Neural crest cell (in vitro differentiated cells): ENCODE measurements at places on chromosomes 13 and 19. TPM values are rescaled to one million over a fixed set of nuclear protein-coding genes. Genes with fewer than 3 reads are reported as not detected.

GRCh38 chr13:51435002-51435578 is 17.7 kb downstream of the INTS6 start:
- H3K36me3 ChIP-seq, result peaks cover 4% of the 10 kb centered on the region
- no peak for DNase-seq
- peaks cover 5% of the 10 kb centered on the region for H3K4me1 ChIP-seq
- H3K4me3 ChIP-seq, result no peak overlapping the region

GRCh38 chr13:48144413-48145035 is 49.6 kb upstream of the MED4 start:
- no peak for DNase-seq
- H3K27me3 ChIP-seq, result no peaks in the 10 kb centered on the region
- peaks cover 2% of the 10 kb centered on the region for H3K36me3 ChIP-seq
- no peaks in the 10 kb centered on the region for H3K4me1 ChIP-seq
- no peak overlapping the region for H3K27ac ChIP-seq

DNA sequence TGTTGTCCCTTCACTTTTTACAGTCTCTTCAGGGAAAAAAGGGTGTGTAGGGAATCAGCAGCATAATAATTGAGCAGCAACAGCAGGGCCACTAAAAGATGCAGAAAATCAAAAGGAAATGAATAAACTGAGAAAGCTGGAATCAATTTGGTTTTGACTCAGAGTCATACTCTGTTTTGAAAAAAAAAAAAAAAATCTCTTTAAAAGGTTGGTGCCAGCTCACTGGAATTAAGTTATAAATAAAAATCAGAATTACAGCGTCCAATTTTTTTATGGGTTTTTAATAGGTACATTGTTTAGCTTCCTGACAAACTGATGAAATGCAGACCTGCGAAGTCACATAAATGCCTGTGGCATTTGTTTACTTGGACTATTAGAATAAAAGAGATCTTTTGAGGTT is 231.9 kb downstream of the COG6 start:
- H3K36me3 ChIP-seq, result peaks cover 12% of the 10 kb centered on the region
- peaks cover 5% of the 10 kb centered on the region for H3K4me1 ChIP-seq
- H3K27ac ChIP-seq, result no peak overlapping the region
- no peak for DNase-seq
- H3K4me3 ChIP-seq, result no peak overlapping the region

SELENOV gene
- total RNA-seq, result not detected in 2 replicates

BICRA gene
- 28.5 and 28.9 TPM in 2 replicates for total RNA-seq

RPS19 gene
- 2,492 and 2,613 TPM in 2 replicates for total RNA-seq

DNA sequence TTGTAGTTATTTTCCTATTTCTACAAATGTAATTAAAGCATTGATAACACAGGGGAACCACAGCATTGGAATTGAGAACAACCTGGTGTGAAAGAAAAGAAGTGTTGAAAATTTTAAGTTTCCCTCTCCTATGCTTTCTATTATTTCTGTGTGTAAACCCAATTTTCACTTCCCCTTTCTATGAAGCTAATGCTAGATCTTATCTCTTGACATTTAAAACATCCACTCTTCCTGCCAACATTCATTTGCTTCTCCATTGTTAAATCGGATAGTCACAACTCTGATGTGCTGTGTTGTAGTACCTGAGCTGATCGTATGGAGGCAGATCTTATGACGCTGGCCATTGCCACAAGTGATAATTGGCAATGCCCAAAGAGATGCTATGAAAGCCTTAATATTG is 203.0 kb downstream of the ITGBL1 start:
- H3K36me3 ChIP-seq, result no peaks in the 10 kb centered on the region
- no peaks in the 10 kb centered on the region for H3K4me1 ChIP-seq
- H3K4me3 ChIP-seq, result no peak overlapping the region
- H3K27ac ChIP-seq, result no peak overlapping the region
- H3K27me3 ChIP-seq, result no peaks in the 10 kb centered on the region

ZNF492 gene
- total RNA-seq, result not detected in 2 replicates

DNA sequence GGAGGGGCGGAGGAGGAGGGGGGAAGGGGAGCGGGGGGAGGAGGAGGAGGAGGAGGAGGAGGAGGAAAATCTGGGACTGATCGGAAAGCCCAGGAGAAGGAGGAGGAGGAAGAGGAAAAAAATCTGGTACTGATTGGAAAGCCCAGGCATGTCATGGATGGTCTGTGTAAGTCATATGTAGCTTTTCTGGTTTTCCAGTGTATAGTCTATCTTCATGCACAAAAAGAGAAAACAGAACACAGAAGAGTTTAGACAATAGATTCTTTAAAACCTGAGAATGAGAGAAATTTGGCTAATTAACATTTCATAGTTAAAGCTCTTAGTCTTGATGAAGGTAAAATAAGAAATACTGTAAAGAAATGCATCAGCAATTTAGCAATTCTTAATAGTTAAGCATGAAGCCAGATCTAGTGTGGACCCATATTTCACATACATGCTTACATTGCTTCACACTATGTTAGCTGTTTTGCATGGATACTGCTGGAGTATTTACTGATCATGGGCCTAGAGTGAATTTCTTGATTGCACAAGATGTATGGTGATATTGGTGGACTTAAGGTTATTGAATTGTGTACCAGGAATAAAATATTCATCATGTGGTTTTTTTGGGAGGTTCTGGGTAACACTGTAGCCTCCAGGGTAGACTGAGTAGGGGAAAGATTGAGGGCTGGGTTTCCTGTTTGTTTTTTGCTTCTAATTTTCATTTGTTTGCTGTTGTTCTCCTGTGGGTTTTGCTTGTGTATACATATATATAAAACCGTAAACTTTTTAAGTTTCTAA is 41.4 kb downstream of the SUCLA2 start:
- H3K4me1 ChIP-seq, result no peaks in the 10 kb centered on the region
- no peak overlapping the region for H3K4me3 ChIP-seq
- H3K36me3 ChIP-seq, result peaks cover 88% of the 10 kb centered on the region
- no peaks in the 10 kb centered on the region for H3K27me3 ChIP-seq
- DNase-seq, result no peak
- H3K27ac ChIP-seq, result no peak overlapping the region

GRCh38 chr13:106593132-106593531 is 25.2 kb upstream of the ARGLU1 start:
- no peaks in the 10 kb centered on the region for H3K27me3 ChIP-seq
- no peak overlapping the region for H3K27ac ChIP-seq
- no peak overlapping the region for H3K4me3 ChIP-seq
- DNase-seq, result no peak

TPTE2 gene
- total RNA-seq, result 0.14 and 0.18 TPM in 2 replicates

- H3K27ac ChIP-seq, result no peak overlapping the region
- H3K36me3 ChIP-seq, result peaks cover 21% of the 10 kb centered on the region
- peaks cover 6% of the 10 kb centered on the region for H3K4me1 ChIP-seq
- H3K27me3 ChIP-seq, result no peaks in the 10 kb centered on the region
- peak overlapping the region; percentile 61 for H3K4me3 ChIP-seq
Measured at GRCh38 chr19:58095328-58095727, 2.7 kb downstream of the ZSCAN18 start.

DNA sequence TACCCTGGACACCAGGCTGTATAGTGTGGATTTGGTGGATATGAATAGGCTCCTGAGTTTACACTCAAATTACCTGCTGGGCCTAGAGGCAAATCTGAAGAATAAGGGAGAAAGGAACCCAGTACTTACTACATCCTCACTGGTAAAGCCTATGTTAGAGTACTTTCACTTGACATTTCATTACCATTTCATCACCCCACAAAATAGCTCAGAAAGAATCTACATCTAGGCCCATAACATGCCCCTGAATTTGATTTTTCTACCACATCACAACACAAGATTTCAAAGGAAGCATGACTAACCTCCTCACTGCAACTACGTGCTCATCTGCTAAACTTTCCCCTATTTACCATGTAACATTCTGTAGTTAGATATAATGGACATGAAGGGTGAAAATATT is 43.3 kb downstream of the VWA8 start:
- no peaks in the 10 kb centered on the region for H3K27me3 ChIP-seq
- H3K36me3 ChIP-seq, result peaks cover 16% of the 10 kb centered on the region
- DNase-seq, result no peak
- no peak overlapping the region for H3K4me3 ChIP-seq
- no peak overlapping the region for H3K27ac ChIP-seq

LPAR6 gene
- 22.3 and 23.8 TPM in 2 replicates for total RNA-seq

DNA sequence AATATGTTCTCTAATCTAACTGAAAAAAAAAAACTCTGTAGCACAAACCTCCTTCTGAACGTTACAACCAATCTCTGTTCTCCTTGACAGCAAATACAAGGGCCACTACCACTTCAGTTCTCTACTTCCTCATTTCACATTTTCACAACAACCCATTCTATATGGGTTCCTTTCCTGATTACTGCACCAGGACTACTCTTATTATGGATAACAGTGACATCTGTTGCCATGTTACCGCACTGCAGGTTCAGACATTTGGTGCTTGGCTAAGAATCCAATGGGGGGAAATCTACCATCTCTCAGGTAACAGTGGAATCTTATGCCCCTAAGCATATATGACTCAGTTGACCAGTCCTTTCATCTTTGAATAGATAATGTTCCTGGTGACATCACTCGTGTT is 11.6 kb upstream of the FPR3 start:
- no peaks in the 10 kb centered on the region for H3K4me1 ChIP-seq
- peaks cover 37% of the 10 kb centered on the region for H3K27me3 ChIP-seq
- no peak overlapping the region for H3K27ac ChIP-seq
- no peaks in the 10 kb centered on the region for H3K36me3 ChIP-seq
- no peak for DNase-seq
- no peak overlapping the region for H3K4me3 ChIP-seq

GRCh38 chr13:110057052-110057451 is 249.9 kb downstream of the COL4A1 start:
- peaks cover 2% of the 10 kb centered on the region for H3K27me3 ChIP-seq
- no peak for DNase-seq
- no peaks in the 10 kb centered on the region for H3K36me3 ChIP-seq
- H3K4me3 ChIP-seq, result no peak overlapping the region
- H3K4me1 ChIP-seq, result no peaks in the 10 kb centered on the region

ZNF681 gene
- total RNA-seq, result 9.4 and 11.5 TPM in 2 replicates

ZNF567 gene
- total RNA-seq, result 8.6 and 10.3 TPM in 2 replicates

ZNF534 gene
- not detected in 2 replicates for total RNA-seq

ZNF566 gene
- 20.8 and 26.9 TPM in 2 replicates for total RNA-seq

DNA sequence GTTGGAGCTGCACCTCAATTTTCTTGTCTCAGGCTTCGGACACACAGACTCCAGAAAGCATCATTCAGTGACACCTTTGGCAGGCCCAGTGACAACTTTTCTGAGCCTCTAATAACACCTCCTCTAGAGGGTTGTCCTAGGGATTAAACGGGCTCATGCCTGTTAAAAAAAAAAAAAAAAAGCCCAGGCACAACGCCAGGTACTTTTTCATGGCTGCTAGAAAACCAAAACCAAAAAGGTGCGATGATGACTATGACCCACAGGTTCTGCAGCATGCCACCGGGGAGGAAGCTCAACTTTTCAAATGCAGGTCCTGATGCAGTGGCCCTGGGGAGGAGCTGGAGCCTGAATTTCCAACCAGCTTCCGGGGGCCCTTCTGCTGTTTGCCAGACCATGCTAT is 184.2 kb downstream of the ABCC4 start:
- no peak overlapping the region for H3K27ac ChIP-seq
- H3K27me3 ChIP-seq, result no peaks in the 10 kb centered on the region
- peaks cover 38% of the 10 kb centered on the region for H3K4me1 ChIP-seq
- no peak overlapping the region for H3K4me3 ChIP-seq

DNA sequence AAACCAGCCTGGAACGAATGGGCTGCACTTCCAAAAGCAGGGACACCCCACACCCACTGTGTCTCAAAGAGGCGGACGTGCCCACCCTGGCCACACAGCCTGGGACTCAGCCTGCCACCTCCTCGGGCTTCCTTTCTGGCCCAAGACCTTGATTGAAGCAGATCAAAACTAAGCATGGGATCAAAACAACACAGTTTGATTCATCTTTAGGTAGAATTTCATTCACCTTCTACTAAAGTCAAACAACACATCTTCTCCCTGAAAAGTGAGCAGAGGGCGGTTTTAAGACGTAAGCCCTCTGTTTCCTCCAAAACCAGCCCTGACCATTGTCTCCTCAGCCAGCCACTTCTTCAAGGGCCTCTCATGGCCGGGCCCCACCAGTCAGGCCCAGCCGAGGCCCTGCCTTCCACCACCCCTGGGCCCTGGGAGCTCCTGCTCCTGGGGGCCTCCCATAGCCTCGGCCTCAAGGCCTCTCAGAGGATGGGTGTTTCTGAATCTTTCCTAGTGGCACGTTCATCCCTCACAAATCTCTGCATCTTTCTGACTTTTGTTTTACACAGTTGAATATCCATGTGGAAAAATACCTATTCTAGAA is 6.3 kb upstream of the F10 start:
- H3K4me3 ChIP-seq, result no peak overlapping the region
- H3K27me3 ChIP-seq, result peaks cover 6% of the 10 kb centered on the region
- no peak for DNase-seq
- H3K36me3 ChIP-seq, result no peaks in the 10 kb centered on the region

KLK4 gene
- total RNA-seq, result not detected in 2 replicates

DNA sequence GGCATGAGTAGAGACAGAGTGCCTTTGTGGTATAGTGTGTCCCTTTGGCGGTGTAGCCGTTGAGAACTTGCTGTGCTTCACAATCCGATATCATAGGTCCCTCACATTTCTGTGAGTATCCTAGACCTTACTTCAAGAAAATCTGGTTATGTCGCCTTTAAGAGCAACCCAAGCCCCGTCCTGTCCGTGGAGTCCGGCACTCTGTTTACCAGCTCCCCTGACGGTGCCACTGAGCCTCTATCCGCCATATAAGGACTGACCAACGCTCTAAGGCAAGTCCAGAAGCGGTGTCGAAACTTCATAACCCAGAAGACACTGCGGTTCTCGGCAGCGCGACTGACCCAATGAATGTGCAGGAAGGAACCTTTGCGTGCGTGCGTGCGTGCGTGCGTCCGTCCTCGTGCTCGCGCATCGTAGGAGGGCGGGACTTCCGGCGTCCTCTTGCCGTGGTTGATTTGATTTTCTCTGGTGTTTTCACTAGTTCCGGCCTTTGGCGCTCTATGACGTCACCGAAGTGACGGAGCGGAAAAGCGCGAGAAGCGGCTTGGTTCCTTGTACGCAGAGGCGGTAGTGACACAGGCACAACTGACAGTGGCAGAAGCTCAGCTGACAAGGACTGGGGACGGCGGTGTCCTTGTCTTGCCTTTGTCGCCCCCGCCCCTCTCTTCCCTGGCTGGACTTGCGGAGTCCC is at the start of the genes TRAPPC2B and ZNF547:
TRAPPC2B (plus strand) TSS at position 555 of the 691 bp plus-strand sequence. CDS start 1,283 bp downstream, outside the sequence.
ZNF547 (plus strand) TSS at position 555 of the 691 bp plus-strand sequence. CDS start 5,005 bp downstream, outside the sequence.
- H3K36me3 ChIP-seq, result peaks cover 13% of the 10 kb centered on the region
- peaks cover 21% of the 10 kb centered on the region for H3K4me1 ChIP-seq
- DNase-seq, result peak; percentile 95
- peak within 1 kb of the TSS; percentile 98 for H3K27ac ChIP-seq

DNA sequence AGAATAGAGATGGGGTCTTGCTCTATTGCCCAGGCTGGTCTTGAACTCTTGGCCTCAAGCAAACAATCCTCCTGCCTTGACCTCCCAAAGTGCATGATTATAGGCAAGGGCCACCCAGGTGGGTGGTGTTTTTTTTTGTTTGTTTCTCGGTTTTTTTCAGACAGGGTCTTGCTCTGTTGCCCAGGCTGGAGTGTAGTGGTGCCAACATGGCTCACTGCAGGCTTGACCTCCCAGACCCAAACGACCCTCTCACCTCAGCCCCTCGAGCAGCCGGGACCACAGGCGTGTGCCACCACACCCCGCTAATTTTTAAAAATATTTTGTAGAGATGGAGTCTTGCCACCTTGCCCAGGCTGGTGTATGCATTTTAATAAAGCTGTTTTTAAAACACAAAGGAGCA is 14.9 kb downstream of the GRTP1 start:
- peaks cover 3% of the 10 kb centered on the region for H3K4me1 ChIP-seq
- DNase-seq, result no peak
- H3K4me3 ChIP-seq, result no peak overlapping the region

KLK2 gene
- not detected in 2 replicates for total RNA-seq

DCLK1 gene
- 20.0 and 22.4 TPM in 2 replicates for total RNA-seq
